ENCODE measurements at places on chromosomes 11 and 22.

GRCh38 chr11:31499576-31500178 lies 9.7 kb downstream of the IMMP1L start:
- DNase-seq: no peak

DNA sequence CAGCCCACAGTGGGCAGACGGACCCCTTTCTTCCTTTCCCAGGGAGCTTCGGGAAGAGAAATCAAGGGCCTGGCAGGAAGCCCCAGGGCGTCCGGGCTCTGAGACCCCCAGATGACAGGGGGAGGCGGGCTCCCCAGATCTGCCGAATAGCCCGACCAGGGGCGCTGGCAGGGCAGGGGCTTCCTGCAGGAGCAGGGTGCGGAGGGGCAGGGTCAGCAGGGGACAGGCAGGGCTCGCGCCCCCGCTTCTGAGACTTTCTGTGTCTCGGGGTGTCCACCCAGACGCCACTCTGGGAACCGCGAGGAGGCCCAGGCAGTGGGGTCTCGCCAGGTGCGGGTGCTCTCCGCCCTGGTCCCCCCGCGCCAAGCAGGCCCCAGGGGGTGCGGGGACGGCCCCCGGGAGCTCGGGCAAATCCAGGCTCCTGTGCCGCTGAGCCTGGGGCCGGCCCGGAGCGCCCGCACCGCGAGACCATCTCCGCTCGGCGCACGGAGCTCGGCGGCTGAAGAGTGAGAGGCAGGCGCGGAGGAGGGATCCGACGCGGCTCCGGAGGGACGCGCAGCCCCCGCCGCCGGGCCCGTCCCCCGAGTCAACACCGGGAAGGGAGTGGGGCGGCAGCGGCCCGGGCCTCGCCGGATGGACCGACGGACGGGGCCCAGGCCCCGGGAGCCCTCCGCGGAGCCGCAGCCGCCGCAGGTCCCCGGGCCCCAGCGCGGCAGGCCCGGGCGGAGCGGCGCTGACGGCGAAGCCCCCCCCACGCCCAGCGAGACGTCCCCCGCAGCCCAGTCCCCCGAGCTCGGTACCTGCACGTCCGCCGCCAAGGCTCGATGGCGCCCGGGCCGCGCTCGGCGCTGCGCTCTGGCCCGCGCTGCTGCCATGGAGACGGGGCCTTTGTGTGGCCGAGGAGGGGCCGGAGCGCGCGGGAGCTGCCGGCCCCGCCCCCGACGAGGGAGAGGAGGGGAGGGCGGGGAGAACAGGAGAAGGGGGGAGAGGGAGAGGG lies at the start of gene PLXNB2:
TSS of gene PLXNB2 (minus strand) at position 894 of the 997 bp plus-strand sequence. CDS start 17,062 bp downstream, outside the sequence.
- DNase-seq: no peak

DNA sequence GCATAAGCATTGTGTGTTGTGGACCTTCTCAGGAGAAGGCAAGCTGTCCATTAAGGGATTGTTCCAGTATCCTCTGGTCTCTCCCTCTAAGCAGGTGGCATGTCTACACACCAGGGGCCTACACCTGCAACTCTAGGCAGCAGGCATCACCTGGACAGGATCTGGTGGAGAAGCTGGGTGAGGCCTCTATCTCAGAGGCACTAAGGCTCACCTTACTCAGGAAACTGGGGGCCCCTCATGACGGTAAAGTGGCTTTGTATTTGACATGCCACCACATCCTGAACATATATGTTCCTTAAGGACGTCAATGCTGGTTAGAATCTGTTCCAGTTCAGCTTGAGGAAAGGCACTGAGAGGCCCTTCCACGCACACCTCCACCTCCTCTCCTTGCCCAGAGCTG lies 891.3 kb downstream of the OPCML start:
- DNase-seq: no peak

DNA sequence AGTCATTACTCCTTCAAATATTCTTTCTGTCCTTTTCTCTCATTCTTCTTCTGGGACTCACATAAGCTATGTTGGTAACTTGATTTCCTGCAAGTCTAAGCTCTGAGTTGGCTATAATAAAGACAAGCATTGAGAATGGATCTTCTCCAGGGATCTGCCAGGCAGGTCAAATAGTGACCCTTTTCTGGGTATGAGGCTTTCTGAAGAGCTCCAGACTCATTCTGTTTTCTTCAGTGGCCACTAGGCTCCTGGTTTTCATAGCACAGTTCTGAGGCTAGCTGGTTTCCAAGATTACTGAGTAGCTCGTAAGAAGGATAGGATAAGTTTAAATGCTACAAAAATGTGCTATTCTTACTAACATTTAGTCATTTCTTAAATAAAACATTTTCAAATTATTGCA lies 38.3 kb downstream of the TMPRSS5 start:
- no peak for DNase-seq

- no peak for DNase-seq
Measured at GRCh38 chr22:35749808-35750207, 32.1 kb downstream of the APOL5 start.

- no peak for DNase-seq
Measured at GRCh38 chr11:32184041-32184722, 93.3 kb downstream of the RCN1 start.

- no peak for DNase-seq
Measured at GRCh38 chr11:48051217-48051830, 71.0 kb downstream of the PTPRJ start.

GRCh38 chr22:31102441-31103081 lies 4.8 kb downstream of the SELENOM start:
- no peak for DNase-seq

GRCh38 chr11:68364581-68364980 lies 52.2 kb downstream of the LRP5 start:
- no peak for DNase-seq

DNA sequence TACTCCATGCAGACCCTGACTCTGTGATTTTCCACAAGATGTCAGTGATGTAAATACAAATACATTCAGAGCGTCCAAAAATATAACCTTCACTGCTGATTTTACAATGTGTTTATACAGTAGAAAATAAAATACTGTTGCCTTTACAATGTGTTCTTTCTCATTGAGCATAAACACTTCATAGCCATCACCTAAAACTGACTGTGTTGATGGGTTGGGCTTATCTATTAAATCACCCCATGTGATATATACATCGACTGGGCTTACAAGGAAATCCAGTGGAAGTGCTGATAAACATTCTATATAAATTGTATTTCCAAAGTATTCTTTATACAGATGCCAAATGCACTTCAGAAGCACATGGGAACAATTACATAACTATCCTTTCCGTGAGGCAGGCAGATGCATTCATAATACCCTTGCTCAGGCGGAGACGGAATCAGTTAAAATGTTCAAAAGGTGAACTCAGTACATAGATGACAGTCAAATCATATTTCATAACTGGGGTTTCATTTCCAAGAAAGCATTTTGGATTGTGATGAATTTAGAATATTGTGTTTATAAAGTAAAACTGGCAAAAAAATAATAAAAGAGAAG lies 27.7 kb downstream of the DDI1 start:
- DNase-seq: no peak

GRCh38 chr11:61814247-61814957 lies 2.4 kb downstream of the FADS1 start:
- DNase-seq: no peak

DNA sequence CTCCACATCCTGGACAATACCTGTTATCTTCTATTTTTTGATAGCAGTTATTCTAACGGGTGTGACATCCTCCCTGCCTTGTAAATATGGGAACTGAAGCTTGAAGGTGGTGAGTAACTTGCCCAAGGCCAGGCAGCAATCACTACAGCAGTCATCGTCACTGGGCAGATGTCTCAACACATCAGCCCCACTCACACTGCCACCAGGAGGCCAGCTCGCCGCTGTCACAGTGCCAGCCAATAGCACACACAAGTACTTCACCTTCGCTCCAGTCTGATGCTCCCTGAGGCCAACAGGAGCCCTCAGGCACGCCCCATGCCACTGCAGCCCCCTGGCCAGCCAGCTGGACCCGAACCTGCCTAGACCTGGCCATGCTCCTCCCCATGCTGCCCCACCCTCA lies 4.9 kb upstream of the TTLL1 start:
- no peak for DNase-seq

GRCh38 chr11:34206407-34207300 lies 101.2 kb downstream of the NAT10 start:
- DNase-seq: no peak

DNA sequence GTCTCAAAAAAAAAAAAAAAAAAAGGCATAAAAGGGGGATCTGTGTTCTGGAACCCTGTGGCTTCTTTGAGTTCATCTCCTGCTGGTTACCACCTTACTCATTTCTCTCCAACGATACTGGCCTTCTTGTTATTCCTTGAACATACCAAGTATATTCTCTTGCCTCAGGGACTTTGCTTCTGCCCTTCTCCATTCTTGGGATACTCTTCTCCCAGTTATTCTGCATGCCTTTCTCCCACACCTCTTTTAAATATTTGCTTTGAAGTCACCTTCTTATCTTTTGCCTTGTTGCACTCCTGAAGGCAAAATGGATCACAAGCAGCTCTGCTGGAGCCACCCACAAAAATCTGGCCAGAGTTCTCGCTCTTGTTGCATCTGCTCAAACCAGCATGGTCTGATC lies 76.0 kb upstream of the RRM1 start:
- DNase-seq: no peak

DNA sequence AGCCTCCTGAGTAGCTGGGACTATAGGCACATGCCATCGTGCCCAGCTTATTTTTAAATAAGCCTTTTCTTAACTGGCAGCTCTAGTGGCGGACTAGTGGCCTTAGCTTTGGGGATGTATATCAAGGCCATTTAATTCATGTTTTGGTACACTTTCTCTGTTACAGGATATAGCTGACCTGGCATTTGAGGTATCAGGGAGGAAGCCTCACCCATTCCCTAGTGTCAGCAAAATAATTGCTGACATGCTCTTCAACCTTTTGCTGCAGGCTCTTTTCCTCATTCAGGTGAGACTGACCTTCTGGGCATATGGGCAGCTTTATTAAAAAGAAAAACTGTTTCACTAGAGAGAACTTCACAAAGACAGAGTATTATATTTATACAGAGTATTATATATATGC lies 9.5 kb downstream of the EI24 start:
- DNase-seq: no peak

GRCh38 chr22:43625242-43625641 lies 186.9 kb downstream of the EFCAB6 start:
- DNase-seq: no peak

GRCh38 chr11:60985991-60986915 lies 14.8 kb downstream of the CD6 start:
- no peak for DNase-seq

DNA sequence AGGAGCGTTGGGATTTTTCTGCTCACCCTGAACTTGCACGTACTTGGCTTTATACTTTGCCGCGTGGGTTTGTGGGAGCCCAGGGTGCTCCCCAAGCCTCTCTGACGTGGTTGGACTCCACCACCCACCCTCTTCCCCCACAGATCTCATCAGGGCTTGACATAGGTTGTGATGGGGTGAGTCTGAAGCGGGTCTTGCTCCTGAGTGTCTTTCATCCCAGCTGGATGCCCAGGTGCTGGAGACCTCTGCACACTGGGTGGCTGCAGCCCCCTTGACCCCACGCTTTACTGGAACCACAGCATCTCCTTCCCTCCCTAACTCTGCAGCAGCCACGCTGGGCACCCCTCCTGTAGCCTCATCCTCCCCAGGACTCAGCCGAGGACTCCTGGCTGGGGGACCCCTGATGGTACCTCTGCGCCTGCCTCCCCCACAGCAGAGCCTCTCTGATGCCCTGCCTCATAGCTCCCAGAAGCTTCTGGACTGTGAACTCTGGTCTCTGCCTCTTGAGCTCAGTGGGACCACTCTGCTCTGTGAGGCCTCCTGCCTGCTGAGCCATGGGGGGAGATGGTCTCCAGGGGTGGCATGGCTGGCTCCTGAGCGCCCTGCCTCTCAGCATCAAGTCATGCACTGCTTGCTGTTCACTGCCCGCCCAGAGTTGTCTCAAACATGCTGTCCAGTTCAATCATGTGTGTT lies 45.2 kb downstream of the MYEOV start:
- no peak for DNase-seq

DNA sequence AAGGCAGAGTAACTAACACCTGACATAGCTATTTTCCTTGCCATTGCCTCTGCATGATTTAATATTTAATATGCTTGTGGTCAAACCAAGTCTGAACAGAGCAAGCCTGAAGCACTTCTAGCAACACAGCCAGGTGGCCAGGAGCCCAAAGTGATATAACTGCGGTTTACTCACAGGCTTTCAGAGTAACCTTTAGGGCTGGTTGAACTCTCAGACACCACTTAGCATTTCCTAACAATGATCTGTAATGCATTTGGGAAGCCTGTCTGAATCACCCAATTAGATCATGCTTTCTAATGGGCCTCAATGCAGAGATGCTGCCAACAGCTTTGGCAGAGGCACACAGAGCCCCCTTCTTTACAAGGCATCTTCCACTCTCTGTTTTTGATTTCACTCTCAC lies 96.1 kb downstream of the FDX1 start:
- no peak for DNase-seq

GRCh38 chr11:114617157-114618124 lies 21.9 kb upstream of the NXPE4 start:
- DNase-seq: no peak

- no peak for DNase-seq
Measured at GRCh38 chr11:125890447-125891100, 3.1 kb downstream of the HYLS1 start.

DNA sequence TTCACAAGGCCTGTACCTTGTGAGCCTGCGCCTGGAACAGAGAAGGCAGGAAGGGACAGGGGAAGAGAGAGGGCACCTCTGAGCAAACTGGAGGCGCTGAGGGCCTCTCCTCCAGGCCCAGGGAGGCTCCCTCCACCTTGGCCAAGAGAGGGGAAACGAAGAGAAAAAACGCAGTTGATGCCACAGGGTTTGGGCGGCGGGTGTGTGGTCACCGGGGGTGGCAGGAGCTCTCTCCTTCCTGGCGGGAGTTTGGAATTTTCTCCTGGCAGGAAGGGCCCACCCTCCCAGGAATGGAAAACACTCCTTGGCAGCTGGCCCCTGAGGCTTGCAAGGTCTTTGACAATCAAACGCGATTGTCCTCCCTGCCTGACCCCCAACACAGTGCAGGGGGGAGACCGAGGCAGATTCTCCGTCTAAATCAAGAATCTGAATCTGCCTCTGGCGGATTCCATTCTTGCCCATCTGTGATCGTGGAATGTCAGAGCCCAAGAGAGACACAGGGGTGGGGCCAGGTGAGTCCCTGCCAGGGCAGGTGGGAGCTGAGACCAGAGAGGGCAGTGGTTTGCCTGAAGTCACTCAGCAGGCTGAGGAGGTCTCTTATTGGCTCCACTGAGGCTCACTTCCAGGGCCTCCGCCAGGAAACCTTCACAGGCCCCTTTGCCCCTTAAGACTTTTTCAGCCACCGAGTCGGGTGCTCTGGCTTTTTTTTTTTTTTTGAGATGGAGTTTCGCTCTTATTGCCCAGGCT lies 21.0 kb downstream of the RPL3 start:
- DNase-seq: no peak

GRCh38 chr22:29313126-29313575 lies 2.3 kb downstream of the RASL10A start:
- DNase-seq: no peak
